Naive thymus-derived CD4-positive, alpha-beta T cell (primary cell): ENCODE measurements at places on chromosomes 11 and 22. TPM values are rescaled to one million over a fixed set of nuclear protein-coding genes. Genes with fewer than 3 reads are reported as not detected.
A peak's percentile ranks its signal among the peaks of the same experiment; 100 is the strongest.

The PRDM11 gene
- total RNA-seq: 7.1 TPM

The GTSE1 gene
- 0.61 TPM for total RNA-seq

The GGTLC3 gene
- not detected for total RNA-seq

The OR8G5 gene
- total RNA-seq: not detected

- peak; percentile 82 for DNase-seq
- H3K4me1 ChIP-seq: peaks cover 39% of the 10 kb centered on the region
- peak overlapping the region; percentile 0 for H3K4me3 ChIP-seq
Measured at GRCh38 chr22:21816787-21817496, 50.5 kb downstream of the MAPK1 start.

DNA sequence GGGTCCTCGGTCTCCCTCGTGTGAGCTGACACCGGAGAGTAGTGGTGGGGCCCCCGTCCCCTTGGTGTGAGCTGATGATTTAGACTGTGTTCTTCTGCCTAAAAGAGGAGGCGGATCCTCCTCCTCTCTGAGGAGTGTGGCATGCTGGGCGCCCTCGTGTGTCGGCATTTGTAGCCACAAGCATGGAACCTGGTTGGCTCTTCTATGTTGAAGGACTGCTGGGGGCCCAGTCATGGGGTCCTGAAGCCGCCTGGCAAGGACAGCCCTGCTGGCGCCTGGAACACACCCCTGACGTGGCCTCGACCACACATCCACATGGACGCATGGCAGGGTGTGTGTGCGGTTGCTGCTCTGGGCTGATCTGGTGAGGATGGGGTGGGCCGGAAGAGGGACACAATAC is 50.2 kb downstream of the AP2A2 start:
- no peak for DNase-seq
- no peak overlapping the region for H3K27ac ChIP-seq
- peaks cover 13% of the 10 kb centered on the region for H3K36me3 ChIP-seq
- no peaks in the 10 kb centered on the region for H3K27me3 ChIP-seq

DNA sequence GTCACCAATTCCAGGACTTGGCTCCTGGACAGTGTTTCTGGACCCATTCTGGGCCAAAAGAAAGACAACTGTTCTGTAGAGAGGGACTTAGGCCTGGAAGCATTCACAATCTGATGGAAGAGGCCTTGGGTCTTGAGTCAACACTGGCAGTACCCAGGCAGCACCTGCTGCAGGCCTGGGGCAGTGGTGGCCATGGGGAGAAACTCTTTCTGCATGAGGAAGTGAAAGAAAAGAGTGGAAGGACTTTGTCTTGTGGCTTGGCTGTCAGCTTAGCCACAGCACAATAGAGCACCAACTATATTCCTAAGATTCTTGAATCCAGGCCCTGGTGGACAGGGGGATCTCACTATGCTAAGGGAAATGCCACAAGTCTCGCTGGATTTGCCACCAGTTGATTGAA is 70.6 kb downstream of the CTSC start:
- H3K4me3 ChIP-seq: no peak overlapping the region
- no peaks in the 10 kb centered on the region for H3K4me1 ChIP-seq
- no peaks in the 10 kb centered on the region for H3K27me3 ChIP-seq

DNA sequence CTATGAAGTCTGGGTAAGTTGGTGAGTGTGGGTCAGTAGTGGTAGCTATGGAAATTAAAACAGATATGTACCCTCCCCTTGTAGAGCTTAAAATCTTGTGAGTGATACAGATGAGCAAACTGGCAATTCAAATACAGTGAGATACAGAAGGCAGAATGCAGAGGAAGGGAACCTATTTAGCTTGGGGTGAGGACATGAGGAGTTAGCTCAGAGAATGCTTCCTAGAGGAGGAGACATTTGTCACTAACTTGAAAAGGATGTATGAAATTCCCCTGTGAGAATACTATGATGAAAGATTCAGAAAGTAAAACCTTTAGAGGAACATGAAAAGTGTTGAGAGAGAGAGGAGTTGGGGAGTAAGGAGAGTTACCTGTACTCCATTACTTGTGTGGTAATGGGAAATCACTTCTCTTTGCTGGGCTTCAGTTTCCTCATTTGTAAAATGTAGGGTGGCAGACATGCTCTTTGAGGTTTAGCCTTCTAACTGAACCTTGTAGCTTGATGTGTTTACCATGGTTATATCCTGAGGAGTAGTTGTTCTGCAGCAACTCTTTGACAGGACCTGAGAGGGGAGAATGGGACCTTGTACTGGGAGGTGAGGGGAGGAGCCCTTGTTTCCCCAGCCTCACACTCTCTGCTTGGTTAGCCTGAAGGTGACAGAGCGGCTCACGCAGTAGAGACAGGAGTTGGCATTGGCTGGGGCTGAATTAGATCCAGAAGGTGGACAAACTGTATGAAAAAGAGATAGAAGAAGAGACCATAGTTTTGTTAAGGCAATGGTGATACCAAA is 17.9 kb downstream of the SWAP70 start:
- no peak overlapping the region for H3K4me3 ChIP-seq
- H3K36me3 ChIP-seq: no peaks in the 10 kb centered on the region
- DNase-seq: no peak
- no peaks in the 10 kb centered on the region for H3K4me1 ChIP-seq
- no peaks in the 10 kb centered on the region for H3K27me3 ChIP-seq

DNA sequence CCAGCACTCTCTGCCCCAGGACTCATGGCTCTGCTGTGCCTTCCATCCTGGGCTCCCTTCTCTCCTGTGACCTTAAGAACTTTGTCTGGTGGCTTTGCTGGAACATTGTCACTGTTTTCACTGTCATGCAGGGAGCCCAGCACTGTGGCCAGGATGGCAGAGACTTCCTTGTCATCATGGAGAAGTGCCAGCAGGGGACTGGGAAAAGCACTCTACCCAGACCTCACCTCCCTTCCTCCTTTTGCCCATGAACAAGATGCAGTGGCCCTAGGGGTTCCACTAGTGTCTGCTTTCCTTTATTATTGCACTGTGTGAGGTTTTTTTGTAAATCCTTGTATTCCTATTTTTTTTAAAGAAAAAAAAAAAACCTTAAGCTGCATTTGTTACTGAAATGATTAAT is 2.9 kb upstream of the TTC36 start:
- no peak for DNase-seq
- peak overlapping the region; percentile 1 for H3K27ac ChIP-seq
- H3K4me1 ChIP-seq: no peaks in the 10 kb centered on the region
- H3K36me3 ChIP-seq: peaks cover 48% of the 10 kb centered on the region

- DNase-seq: no peak
- H3K4me3 ChIP-seq: no peak overlapping the region
- H3K36me3 ChIP-seq: no peaks in the 10 kb centered on the region
Measured at GRCh38 chr11:106468086-106468485, 390.6 kb downstream of the AASDHPPT start.

DNA sequence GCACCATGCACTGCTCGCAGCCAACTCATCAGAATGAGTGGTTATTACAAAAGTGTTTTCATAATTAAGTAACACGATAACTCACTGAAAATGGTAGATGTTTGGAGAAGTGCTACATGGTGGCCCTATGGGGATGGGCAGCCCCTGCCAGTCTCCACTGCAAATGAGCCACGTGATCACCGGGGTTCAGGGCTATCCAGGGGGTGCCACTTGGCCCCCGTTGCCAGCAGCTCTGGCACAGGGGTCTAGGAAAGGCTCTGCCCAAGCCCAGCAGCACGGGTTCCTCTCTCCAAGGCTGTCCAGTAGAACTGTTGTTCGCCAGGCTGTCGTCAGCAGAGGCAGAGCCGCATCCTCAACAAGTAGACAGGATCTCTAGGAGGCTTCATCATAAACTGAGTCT is 382.1 kb upstream of the B3GAT1 start:
- no peaks in the 10 kb centered on the region for H3K36me3 ChIP-seq
- H3K27me3 ChIP-seq: no peaks in the 10 kb centered on the region
- H3K4me1 ChIP-seq: no peaks in the 10 kb centered on the region
- no peak overlapping the region for H3K4me3 ChIP-seq
- no peak overlapping the region for H3K27ac ChIP-seq

DNA sequence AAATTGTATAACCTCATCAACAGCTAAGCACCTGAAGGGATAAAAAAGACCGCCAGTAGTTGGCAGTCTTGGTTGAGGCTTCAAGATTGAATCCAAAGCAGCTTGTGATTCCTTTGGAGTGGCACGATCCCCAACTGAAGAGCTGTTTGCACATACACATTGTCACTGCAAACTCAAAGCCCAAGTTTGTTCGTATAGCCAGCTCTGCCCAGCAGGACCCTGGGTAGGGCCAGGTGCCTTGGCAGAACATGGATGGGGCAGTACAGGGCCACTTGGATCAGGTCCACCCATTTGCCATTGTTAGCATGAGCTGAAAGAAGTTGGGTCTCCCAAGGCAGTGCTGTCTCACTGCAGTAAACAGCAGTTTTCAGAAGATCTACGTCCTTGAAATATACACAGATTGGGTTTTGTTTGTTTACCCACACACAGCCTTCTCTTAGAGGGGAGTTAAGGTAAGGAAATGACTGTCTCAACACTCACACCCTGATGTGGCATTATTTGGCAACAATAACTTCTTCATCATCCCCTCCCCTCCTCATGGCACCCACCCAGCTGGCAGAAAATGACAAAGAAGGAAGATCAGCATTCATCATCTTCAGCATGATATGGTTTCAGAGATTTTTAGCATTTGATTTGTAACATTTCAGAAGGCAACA is 132.9 kb downstream of the COMMD9 start:
- H3K27me3 ChIP-seq: no peaks in the 10 kb centered on the region
- H3K36me3 ChIP-seq: no peaks in the 10 kb centered on the region
- no peaks in the 10 kb centered on the region for H3K4me1 ChIP-seq
- no peak overlapping the region for H3K27ac ChIP-seq
- DNase-seq: no peak
- H3K4me3 ChIP-seq: no peak overlapping the region

DNA sequence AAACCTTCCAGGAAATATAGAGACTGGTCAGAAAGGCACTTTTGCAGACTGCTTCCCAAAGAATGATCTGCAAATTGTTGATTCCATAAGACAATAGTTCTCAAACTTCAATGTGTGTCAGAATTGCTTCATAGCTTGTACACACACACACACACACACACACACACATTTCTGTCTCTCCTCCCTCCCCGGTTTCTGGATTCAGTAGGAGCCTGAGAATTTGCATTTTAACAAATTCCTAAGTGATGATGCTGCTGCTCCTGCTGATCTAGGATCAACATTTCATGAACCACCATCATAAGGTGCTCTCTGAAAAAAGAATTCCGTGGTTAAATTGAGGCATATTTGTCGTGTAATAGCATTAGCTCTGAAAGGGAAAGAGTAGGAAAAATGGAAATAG is 35.3 kb upstream of the FZD4 start:
- no peaks in the 10 kb centered on the region for H3K4me1 ChIP-seq
- H3K27me3 ChIP-seq: no peaks in the 10 kb centered on the region

- H3K36me3 ChIP-seq: no peaks in the 10 kb centered on the region
- H3K27me3 ChIP-seq: no peaks in the 10 kb centered on the region
- no peak for DNase-seq
Measured at GRCh38 chr11:7530013-7530640, 16.3 kb downstream of the PPFIBP2 start.

DNA sequence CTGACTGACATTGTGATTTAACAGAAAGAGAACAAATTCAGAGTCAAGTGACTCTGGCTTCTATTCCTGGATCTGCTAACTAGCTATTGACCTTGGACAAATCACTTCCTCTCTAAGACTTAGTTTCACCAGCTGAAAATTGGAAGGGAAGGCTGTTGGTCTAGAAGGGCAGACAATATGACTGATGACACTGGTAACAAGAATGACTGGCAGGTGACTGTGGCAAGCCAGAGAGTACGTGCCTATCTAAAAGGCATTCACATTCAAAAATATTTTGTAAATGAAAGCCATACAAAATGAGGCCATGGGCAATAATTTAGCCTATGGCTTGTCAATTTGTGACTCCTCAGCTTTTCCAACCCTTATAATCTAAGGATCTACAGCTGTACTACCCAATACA is 23.5 kb downstream of the SERGEF start:
- H3K4me3 ChIP-seq: no peak overlapping the region
- H3K27me3 ChIP-seq: no peaks in the 10 kb centered on the region
- no peak for DNase-seq
- H3K36me3 ChIP-seq: peaks cover 50% of the 10 kb centered on the region

GRCh38 chr11:90770007-90770406 is 547.2 kb upstream of the CHORDC1 start:
- H3K27me3 ChIP-seq: no peaks in the 10 kb centered on the region
- no peaks in the 10 kb centered on the region for H3K4me1 ChIP-seq
- no peaks in the 10 kb centered on the region for H3K36me3 ChIP-seq
- H3K4me3 ChIP-seq: no peak overlapping the region
- no peak overlapping the region for H3K27ac ChIP-seq
- no peak for DNase-seq

GRCh38 chr11:72815110-72815618 is 953 bp downstream of the ATG16L2 start:
- peaks cover 18% of the 10 kb centered on the region for H3K4me1 ChIP-seq
- peak overlapping the region; percentile 100 for H3K27ac ChIP-seq
- no peaks in the 10 kb centered on the region for H3K27me3 ChIP-seq
- peak overlapping the region; percentile 89 for H3K4me3 ChIP-seq
- DNase-seq: no peak
- peaks cover 15% of the 10 kb centered on the region for H3K36me3 ChIP-seq

- peaks cover 51% of the 10 kb centered on the region for H3K36me3 ChIP-seq
- H3K27me3 ChIP-seq: no peaks in the 10 kb centered on the region
- DNase-seq: no peak
- H3K27ac ChIP-seq: no peak overlapping the region
- H3K4me3 ChIP-seq: no peak overlapping the region
- H3K4me1 ChIP-seq: peaks cover 17% of the 10 kb centered on the region
Measured at GRCh38 chr11:824292-824880, 3.3 kb upstream of the CRACR2B start.

DNA sequence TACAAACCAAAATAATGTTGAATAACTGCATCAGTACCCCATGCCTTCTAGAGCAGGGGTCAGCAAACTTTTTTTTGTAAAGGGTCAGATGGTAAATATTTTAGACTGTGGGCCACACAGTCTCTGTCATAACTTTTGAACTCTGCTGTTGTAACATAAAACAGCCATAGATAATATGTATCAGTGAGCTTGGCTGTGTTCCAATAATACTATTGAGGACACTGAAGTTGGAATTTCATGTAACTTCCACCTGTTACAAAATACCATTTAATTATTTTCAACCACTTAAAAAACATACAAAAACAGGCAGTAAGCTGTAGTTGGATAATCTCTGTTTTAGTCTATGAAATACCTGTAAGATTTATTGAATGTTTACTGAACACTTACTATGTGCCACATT is 55.2 kb downstream of the PICALM start:
- H3K4me3 ChIP-seq: no peak overlapping the region
- H3K27me3 ChIP-seq: no peaks in the 10 kb centered on the region
- no peak for DNase-seq
- peaks cover 18% of the 10 kb centered on the region for H3K36me3 ChIP-seq
- H3K27ac ChIP-seq: no peak overlapping the region
